ENCODE measurements at places on chromosomes 2 and 18.

GRCh38 chr18:34709750-34710441 lies at the start of gene DTNA:
DTNA (plus strand) TSS chr18:34710298; CDS start chr18:34755977, 45,679 bp downstream.
- no peak for DNase-seq

GRCh38 chr2:204180649-204181048 lies 244.1 kb downstream of the ICOS start:
- DNase-seq: no peak

- no peak for DNase-seq
These were observed 238.1 kb upstream of the SLC8A1 start for GRCh38 chr2:40690036-40690435.

GRCh38 chr2:215447673-215448081 lies 11.8 kb upstream of the FN1 start:
- DNase-seq: no peak

DNA sequence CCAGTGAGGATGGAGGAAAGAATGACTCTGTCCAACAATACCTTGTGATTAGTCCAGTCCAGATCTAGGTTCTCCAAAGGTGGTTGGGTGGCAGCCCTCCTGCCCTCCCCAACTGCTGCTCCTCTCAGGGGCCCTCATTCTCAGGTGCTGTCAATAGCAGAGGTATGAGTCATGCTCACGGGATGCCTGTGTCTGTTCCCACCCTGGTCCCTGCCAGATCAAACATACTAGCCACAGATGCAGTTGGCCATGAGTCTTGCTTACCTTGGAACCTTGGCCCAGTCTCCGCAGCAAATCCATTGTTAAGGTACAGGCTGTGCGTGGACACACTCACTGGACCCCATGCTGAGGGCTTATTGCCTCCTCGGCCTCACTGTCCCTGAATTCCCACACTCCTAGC lies 24.9 kb upstream of the RPIA start:
- DNase-seq: no peak

DNA sequence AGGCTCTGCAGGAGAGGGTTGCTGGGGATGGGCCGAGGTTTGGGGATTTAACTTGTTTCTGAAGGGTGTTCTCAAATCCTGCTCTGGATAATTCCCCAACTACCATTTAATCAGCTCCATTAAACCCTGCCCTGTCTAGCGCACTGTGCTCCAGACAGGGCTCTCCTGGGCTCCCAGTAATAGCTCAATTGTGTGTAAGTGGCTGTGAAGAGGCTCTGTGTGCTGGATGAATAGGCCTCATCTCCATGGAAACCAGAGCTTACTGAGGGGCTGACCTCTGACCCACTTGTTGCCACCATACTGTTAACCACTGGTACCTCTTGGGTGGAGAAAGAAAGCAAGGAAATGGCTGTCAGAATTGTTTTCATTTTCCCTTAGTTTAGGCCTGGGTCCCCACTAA lies 92.9 kb downstream of the TGOLN2 start:
- DNase-seq: no peak

DNA sequence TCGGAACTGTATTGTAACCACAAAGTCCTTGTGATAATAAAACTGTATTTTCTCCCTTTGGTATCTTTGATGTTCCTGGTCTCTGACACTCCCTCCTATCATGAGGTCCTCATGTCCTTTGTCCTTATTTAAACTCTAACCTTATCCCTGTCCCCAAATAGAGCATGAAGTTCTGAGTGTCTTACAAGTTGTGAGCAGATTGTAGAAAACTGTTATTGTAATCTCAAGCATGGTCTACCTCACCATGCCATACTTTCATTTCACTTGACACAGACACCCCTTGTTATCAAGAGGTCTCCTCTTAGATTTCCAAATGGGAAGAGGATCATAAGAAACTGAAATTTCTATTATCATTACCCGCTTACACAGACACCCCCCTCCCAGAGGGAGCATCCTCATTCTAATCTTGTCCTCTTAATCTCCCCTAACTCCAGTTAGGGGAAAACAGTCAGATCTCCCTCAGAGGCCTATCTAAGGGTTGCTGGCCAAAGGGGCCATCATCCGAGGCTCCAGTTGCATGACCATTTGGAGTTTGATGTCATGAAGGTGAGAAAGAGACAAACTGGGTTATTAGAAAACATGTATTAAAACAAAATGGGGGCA lies 29.0 kb downstream of the MYO3B start:
- DNase-seq: no peak

GRCh38 chr2:85441864-85442263 lies 23.4 kb downstream of the SH2D6 start:
- no peak for DNase-seq

GRCh38 chr18:69865776-69866175 lies 81.9 kb downstream of the CD226 start:
- DNase-seq: no peak

DNA sequence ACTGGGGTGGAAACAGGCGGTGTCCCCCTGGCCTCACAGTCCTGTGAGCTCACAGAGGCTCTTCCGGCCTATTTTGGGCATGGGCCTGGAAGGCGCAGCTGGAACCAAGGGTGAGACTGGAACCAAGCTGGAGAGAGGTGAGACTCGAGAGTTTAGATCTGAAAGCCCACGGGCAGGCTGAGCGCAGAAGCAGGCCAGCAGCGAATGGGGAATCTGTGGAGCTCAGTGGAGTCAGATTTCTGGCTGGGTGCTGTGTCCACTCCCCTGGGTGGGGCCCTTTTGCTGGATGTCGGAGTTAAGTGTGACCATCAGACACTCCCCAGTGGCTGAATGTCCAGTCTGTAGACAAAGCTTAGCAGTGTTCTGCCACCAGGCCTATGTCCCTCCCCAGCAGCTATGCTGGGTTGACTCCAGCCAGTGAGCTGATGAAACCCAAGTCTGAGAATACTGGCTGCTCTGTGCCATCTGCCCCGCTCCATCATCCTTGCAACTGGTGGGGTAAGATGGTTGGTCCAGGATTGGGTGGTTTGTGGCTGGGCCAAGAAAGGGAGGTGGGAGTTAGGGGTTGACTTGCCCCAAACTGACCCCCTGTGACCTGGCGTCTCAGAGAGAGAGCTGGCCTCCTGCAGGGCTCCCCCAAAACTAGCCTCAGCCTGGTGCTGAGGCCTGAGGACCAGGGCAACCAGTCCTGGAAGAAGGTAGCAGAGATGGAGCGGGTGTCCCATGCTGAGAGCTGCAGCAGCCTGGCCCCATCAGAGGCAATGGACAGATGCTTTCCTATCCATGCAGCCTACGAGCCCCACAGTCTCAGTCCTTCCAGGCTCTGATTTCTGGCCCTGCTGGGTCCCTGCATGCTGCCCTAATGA lies 34.4 kb downstream of the CYP26B1 start:
- no peak for DNase-seq

- DNase-seq: no peak
These were observed 105.9 kb upstream of the CREB1 start for GRCh38 chr2:207423886-207424285.

DNA sequence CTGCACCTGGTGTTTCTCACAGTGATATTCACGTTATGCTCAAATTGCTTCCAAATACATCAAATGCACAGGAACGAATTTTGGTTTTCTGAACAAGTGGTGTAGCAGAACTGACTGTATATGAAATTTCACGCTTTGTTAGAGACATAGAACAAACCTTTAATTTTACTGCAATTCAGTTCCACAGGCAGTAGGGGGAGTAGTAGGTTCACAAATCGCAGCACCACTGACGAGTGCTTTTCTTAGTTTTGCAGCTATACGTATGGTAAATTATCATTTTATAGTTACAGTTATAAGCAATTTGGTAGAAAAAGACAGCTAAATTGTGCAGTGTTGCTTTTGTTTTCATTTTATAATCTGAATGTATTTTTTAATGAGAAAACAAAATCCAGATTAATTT lies 113.3 kb downstream of the KIAA1328 start:
- DNase-seq: no peak

- DNase-seq: no peak
These were observed 314.4 kb downstream of the GRB14 start for GRCh38 chr2:164306872-164307271.

GRCh38 chr18:60966876-60967275 lies 366.4 kb upstream of the CDH20 start:
- DNase-seq: no peak

GRCh38 chr2:45895241-45895861 lies 243.9 kb downstream of the PRKCE start:
- no peak for DNase-seq

- no peak for DNase-seq
These were observed 1006.9 kb upstream of the TMEFF2 start for GRCh38 chr2:193201583-193201982.

DNA sequence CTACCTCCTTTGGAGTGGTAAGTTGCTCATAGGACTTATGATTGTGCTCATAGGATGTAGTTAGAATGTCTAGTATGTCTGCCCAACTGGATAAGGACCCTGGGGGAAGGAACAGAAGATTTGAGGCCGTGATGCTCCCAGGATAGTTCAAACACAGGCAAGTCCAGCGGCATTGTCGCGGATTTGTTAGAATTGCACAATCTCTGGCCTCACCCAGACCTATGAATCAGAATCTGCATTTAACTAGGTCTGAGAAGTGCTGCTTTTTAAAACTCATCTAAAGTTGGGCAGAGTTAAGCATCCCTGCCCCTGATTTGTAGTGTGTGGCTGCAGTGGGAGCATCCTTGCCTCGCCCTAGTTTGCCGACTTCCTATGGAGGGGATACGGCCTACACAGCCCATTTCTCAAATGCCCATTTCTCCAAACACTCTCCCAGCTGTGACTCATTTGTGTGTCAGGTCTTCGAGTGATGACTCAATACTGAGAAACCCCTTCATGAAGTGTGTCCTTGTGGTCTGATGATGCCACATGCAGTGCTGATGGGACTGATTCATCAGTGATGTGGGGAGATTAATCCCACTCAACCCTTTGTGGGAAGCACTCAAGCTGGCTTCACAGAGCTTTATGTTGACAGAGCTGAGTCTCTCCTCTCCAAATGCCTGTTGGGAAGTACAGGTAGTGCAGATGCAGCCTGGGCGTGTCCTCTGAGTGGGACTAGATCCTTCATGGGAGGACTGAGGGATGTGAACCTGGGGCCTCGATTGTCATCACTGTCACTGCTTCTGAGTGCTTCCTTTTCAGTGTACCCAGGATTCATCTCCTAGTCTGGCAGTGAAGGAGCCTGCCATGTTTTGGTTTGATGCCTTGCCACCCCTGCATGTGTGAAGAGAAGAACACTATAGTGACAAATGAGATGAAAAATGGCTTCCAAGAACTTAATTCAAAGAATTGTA lies 18.7 kb downstream of the SMIM21 start:
- no peak for DNase-seq

DNA sequence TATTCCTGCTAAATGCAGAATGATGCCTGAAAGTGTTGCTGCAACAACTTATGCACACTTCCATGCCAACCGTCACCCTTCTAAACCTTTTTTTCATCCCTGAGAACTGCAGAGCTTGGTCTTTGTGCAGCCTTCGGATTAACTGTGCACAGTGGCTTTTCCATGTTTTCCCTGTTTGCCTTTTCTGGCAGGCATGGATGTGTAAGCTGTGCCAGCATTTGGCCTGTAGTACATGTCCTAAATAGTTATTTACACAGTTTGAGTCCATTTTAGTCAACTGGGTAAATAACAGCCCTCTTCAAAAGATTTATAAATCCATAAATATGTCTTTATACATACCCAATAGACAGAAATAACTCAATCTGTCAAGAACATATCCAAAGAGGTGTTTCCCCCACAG lies 31.5 kb downstream of the MEIS1 start:
- DNase-seq: no peak

- no peak for DNase-seq
These were observed 200.0 kb downstream of the ZNF407 start for GRCh38 chr18:74797577-74798151.

DNA sequence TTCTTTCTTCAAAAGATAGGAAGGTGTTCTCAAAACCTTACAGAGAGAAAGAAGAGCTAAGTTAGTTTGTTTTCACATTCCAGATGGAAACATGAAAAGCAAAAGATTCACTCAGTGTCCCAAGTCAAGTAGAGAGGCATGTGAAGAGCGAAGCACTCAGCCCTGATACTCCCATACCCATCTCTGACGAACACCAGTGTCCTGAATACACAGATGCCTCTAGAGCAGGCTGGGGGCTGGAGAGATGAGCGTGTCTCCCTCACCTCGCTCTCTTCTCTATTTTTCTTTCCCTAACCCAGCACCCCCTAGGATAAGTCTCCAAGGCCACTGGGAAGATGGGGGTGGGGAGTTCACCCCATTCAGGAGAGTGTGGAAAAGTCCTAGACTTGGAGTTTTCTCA lies 227.8 kb downstream of the TMEM163 start:
- no peak for DNase-seq

GRCh38 chr2:100998235-100998573 lies 3.9 kb upstream of the RPL31 start:
- DNase-seq: no peak

DNA sequence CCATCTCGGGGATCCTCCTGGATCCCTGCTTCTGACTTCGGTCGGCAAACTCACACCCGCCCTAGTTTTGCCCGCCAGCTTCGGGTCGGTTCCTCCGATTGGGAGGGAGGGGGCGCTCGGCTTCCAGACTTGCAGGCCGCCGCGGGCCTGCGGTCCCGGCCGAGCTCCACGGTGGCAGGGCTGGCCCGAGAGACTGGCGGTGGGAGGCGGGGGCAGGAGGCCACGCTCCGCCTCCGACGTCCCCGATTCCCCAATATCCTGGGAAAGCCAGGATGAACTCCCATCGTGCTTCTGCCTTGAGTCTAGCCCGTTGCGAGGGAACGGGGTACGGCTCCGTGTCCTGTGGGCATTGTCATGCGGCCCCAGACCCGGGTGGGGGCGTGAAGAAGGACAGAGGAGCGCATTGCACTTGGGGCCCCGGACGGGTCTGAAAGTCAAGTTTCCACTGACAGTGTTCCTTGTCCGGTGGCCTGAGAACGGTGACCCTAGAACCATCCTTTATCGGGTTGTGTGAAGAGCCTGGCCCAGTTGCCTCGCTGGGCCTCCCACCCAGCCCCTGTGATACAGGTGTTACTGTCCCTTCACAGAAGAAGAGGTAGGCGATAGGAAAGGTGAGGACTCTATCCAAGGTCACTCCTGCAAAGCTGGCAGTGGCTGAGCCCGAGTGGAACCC lies 2.4 kb upstream of the INHBB start:
- no peak for DNase-seq

GRCh38 chr2:233556881-233557736 lies 9.5 kb downstream of the USP40 start:
- no peak for DNase-seq

DNA sequence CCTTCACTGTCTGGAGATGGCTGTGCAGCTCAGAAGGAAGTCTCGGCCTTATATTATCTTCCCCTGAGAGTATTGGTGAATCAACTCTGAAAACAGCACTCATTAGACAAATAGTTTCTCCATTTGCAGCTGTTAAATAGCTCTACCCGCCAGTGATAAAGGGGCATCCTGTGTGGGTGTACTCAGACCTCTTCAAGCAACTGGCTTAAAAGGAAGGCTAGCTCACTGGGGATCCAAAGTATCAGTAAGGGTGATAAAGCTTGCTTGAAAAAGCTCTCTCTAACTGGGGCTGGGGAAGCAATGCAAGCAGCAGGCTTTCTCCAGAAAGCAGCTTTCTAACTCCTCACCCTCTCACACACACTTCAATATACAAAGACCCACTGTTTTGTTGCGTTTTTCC lies 64.9 kb upstream of the PSMD14 start:
- no peak for DNase-seq

DNA sequence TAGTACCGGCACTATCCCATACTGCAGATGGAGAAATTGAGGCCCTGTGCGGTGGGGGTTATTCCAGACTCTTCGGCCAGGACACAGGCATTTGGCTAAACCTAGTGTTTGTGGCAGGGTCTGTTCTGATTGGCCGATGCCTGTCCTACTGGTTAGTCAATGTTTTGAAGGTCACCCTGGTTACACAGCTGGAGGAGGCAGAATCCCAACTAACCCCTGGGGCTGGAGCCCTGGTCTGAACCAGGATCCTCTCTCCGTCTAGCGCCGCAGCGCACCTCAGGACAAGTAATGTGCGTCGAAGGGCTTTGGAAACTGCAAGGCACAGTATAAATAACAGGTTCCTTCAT lies 19.4 kb downstream of the TEX44 start:
- no peak for DNase-seq

Measured in stimulated activated CD4-positive, alpha-beta T cell treated with anti-CD3 and anti-CD28 coated beads, Interleukin-1b, Interleukin-23, amount 100 ng/mL, for 1 hour (primary cell).